ENCODE measurements at places on chromosomes 16 and 17.

DNA sequence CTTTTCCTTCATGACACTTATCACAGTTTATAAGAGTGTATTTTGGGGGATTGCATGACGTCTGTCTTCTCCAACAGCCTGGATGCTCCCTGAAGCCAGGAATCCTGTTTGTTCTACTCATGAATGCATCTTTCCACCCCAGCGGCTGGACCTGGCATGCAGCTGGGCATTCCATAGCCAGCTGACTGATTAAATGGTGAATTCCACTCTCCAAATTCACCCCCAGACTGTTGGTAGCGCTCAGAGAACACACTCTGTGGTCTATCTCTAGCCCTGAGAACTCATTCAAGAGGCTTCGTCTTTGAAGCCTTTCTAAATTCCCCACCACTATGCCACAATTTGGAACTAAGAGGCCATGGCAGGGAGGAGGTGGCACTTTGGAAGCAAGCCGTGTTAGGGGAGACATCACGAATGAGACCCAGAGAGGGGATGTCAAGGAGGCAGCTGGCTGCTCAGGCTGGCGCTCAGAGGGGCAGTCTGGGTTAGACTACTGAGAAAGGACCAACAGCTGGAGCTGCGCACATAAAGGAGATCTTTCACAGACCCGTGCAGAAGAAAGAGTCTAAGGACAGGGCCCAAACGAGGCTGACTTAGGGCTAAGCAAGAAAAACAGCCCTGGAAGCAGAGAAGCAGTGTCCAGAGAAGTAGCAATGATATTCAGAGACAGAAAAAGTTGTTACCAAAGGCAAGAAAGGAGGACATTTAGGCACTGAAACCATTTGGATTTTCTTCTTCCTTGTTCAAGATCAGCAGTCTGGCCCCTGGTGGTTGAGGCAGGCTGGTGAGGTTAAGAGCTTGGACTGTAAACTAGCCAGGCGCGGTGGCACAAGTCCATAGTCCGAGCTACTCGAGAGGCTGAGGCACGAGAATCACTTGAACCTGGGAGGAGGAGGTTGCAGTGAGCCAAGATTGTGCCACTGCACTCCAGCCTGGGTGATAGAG lies 42.4 kb upstream of the ZNF629 start:
- no peak for DNase-seq

DNA sequence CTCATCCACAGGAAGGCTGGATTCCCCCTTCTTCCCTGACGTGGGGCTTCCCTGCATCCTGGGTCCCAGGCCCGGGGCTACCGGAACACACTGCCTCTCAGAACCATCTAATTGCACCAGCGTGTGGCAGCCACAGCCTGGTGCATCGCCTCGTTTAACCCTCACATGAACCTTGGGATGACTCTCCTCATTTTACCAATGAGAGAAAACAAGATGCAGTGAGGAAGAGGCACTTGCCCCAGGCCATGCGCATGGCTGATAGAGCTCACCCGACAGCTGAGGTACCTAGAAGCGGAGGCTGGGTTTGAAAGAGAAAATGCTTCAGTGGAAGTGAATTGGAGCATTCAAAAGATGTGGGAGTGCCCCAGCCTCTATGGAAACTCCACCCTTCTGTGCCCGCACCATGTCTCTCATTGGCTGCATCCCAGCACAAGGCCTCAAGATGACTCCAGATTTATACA lies 162.3 kb downstream of the KATNIP start:
- no peak for DNase-seq

DNA sequence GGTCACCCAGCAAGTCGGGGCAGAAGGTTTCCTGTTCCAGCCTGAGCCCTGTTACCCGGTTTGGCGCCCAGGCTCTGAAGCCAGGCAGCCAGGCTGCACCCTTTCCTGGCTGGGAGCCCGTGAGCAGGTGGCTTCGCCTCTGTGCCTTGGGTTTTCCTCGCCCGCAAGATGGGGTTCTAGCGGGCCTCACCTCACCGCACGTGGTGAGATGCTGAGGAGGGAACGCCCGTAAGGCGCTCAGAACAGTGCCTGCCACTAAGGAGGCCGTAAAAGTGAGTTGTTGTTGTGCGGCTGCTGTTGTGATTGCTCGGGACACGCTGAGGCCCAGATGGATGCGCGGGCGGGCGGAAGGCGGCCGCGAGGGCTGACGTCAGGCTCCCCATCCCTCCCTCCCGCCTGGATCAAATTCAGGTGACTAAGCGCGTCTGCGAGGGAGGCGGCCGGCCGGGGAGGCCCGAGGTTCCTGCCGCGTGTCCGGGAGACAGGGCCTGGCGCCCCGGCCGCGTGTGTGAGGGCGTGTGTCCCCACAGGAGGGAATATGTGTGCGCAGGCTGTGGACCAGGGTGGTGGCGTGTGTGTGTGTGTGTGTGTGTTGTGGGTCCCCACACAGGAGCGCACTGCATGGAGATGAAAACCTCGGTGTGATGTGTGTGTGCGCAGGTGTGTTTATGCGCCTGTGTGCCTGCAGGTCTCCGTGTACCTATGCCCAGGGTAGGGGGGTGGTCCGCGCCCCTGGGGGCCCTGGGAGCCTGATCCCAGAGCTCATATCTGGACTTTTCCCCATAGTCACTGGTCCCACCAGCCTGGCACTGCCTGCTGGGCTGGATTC lies 4.3 kb downstream of the CAMKK1 start:
- DNase-seq, result no peak

- DNase-seq, result no peak
Observed at GRCh38 chr16:21268236-21268635, 9.9 kb downstream of the CRYM start.

GRCh38 chr16:69293401-69293800 lies 17.7 kb upstream of the VPS4A start:
- DNase-seq, result no peak

DNA sequence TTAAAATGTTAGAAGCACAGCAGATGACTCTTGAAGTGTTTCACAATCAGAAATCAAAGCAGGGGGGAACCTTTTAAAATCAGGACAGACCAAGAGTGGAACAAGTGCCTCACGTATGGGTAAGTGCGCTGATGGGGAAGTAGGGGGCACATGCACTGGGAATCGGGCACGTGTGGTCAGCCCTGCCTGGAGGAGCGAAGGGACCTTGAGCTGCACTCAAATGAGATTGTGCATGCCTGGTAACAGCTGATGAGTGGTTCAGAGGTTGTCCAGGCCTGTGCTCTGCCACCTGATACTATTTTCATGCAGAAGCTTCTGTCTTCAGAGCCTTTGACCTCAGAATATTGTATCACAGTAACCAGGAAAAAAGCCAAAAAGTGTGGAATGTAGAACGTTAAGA lies 13.7 kb upstream of the XYLT2 start:
- DNase-seq, result no peak

- DNase-seq, result no peak
Observed at GRCh38 chr16:89484041-89484501, 6.3 kb downstream of the ANKRD11 start.

DNA sequence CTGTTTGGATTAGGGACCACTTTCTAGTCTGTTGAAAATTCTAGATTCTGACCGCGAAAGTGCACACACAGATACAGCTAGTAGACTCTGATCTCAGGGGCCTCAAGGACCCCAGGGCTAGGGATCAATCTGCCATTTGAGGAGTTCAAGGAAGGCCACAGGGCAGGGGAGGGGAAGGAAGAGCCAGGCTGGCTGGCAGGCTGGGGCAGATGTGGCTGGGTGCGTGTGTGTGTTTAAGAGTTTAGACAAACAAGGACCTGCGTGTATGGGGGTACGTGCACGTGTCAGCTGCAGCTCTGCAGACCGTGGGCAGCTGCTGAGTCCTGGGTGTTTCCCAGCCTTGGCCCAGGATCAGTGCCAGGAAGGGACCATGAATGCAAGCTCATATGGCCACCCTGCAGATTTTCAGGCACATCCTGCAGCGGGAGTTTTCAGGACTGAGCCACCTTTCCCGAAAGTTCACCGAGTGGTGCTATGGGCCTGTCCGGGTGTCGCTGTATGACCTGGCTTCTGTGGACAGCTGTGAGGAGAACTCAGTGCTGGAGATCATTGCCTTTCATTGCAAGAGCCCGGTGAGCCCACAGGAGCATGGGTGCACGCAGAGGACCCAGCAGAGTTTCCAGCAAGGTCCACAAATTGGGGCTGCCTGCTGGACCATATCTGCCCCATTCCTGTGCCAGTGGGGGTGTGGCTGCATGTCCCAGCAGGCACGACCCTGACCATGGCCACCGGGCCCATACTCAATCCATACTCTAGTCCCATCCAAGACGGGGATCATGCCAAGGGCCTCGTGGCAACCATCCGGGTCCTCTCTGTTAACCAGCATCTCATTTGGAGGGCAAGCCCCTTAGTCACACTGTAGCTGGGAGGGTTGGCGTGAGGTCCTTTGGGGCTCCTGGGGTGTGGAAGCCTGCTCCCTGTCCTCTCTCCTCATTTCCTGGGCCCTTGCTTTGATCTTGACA lies 10.6 kb downstream of the TRPV2 start:
- no peak for DNase-seq

DNA sequence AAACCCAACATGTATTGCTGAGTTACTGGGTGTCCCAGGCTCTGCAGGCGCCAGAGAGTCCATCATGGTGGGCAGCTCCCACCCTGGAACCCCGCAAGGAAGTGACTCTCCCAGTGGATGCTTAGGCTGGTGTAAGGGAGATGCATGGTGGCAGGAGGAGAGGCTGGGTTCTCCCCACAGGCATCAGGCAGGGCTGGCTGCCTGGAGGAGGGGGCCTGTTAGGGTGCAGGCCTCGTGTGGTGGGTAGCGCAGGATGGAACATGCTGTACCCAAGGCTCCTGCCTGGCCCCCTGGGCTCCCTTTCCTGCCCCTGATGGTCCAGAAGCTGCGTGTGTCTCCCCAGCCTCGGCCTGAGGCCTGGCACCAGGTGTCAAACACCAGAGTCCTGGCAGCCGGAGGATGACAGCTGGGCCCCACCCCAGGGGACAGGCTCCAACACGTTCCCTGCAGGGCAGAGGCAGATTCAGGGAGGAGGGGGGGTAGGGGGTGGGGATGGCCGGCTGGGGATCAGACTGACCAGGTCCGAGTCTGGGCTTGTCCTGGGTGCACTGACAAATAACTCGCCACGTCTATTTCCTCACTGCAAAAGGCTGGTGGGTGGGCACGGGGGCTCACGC lies 40.2 kb upstream of the CIBAR2 start:
- DNase-seq, result no peak

GRCh38 chr16:19774024-19774423 lies 56.0 kb downstream of the IQCK start:
- DNase-seq, result no peak

- no peak for DNase-seq
Observed at GRCh38 chr17:8922928-8923327, 42.6 kb downstream of the PIK3R5 start.

- no peak for DNase-seq
Observed at GRCh38 chr17:4500191-4500571, 1.5 kb downstream of the SPNS2 start.

DNA sequence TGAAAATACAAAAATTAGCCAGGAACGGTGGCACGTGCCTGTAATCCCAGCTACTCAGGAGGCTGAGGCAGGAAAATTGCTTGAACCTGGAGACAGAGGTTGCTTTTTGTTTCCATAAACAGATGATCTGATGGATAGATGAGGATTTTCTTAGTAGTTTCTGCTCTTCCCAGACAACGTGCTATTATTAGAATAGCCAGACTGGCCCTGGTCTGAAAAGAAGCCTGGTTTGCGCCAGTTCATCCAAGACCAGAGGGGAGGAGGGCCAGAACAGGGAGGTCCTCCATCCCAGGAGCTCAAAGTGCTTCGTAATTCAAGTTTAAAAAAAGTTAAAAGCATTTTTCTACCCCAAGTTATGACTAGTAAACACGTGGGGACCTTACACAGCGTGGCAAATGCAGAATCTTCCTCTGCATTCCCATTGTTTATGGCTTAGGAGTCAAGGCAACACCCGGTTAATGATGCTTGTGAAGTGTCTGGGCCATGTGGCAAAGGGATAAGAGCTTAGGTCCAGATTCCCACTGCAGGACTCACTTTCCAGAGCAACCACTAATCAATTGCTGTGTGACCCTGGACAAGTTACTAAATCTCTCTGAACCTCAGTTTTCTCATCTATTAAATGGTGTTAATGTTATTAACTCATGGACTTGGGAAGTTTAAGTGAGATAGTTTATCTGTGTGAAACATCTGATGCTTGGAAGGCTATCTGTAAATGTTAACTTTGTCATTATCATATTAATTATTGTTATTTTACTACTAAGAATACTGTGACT lies 205.4 kb downstream of the CCDC182 start:
- no peak for DNase-seq

DNA sequence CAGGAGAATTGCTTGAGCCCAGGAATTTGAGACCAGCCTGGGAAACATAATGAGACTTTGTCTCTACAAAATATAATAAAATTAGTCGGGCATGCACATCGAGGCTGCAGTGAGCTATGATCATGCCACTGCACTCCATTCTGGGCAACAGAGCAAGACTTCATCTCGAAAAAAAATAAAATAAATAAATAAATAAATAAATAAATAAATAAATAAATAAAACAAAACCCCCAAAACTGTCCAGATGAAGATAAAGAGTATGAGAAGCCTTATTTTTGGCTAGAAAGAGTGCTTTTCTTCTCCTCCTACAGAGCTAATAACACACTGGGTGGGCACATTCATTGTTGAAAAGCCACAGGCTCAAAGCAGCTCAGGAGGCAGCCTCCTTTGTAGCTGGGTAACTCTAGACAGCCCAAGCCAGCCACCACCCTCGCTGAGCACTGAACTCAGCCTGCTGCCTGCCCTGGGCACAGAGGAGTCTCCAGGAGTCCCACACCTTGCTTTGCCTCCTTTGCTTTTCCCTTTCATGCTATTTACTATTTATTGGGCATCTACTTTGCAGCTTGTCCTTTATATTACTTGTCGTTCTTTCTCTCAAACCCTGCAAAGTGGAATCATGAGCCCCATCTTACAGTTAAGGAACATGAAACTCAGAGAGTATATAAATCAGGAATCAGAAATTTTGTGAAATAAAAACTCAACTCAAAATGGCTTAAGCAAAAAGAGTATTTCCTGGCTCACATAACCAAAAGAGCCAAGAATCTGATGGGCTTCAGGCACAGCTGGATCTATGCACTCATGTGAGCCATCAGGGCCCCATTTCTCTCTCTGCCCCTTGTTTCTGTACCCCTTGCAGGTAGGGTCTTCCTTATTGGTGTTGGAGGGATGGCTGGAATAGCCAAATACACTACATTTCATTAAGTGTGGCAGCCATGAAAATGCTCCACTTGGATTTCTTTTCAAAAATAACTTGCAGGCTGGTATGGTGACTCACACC lies 18.1 kb upstream of the C16orf87 start:
- DNase-seq, result no peak

All from stimulated activated CD8-positive, alpha-beta memory T cell treated with anti-CD3 and anti-CD28 coated beads, Interleukin-4, amount 100 ng/mL, for 1 hour (primary cell).